ENCODE measurements at places on chromosomes 5 and 9.

DNA sequence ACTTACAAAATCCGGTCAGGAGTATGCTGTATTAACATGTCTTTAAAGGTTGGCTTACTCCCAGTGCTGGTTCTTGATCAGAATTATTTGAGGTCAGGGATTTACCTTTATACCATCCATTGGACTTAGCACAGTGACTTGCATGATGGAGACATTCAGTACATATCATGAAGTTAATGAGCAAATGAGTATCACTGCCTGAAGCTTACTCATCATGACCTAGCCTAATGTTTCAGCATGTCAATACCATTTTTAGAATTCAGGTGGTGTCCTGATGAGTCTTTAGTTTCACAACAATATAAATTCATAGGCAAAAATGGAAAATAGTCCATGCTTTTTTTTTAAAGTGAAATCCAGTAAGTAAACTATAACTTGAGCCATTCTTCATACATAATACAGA, 226.0 kb upstream of the C9orf72 start:
- DNase-seq: no peak

DNA sequence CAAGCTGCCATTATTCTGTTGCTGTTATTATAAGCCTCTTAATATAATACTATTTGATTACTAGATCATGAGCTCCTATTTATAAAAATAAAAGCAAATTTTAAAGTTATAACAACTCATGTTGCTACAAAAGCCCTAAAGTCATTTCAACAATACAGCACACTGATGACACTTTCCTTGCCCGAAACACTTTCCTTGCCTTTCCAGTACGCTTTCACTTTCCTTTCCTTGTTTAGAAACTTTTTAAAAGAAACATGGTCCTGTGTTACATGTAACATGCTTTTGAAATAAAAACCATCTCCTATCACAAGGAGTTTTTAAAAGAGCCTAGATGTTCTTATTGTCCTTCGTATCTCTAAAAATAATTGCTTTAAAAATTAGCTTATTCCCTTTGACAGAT, 688.4 kb downstream of the PTPRD start:
- no peak for DNase-seq

DNA sequence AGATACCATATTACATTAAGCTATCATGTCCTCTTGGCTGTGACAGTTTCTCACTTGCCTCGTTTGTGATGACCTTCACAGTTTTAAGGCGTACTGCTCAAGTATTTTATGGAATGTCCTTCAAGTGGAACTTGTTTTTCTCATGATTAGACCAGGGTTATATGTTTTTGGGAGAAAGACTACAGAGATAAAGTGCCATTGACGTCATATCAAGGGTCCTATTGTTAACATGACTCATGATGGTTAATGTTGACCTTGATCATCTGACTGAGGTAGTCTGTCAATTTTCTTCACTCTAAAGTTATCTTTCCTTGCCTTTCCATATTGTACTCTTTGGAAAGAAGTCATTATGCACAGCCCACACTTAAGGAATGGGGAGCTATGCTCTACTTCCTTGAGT, 17.8 kb upstream of the PTBP3 start:
- no peak for DNase-seq

DNA sequence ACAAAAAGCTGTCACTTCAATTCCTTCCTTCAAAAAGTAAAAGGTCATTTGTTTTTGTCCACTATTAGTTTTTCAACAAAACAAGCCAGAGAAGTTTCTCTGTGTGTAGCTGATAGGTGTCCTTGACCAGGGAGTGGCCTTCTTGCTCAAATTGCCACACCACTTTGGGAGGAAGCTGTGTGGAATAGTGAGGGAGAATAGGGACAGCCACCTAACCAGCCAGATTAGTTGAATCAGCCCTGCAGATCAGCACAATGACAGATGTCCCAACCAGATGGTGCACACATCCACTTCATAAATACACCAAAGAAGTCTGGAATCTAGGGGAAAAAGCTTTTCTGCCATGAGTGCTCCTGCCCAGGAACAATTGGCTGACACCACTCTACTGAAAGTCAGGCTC, 37.2 kb downstream of the NREP start:
- DNase-seq: no peak

GRCh38 chr9:135126451-135127187, 39.2 kb downstream of the OLFM1 start:
- DNase-seq: no peak

All from iPS-NIHi11 (cell line).